ENCODE measurements at places on chromosomes 7 and 10.
A peak's percentile ranks its signal among the peaks of the same experiment; 100 is the strongest.

- DNase-seq = peak; percentile 66
Observed at GRCh38 chr7:132485600-132486273, 90.5 kb downstream of the PLXNA4 start.

GRCh38 chr10:49005270-49005669, 65.6 kb upstream of the LRRC18 start:
- no peak for DNase-seq

- DNase-seq = no peak
Observed at GRCh38 chr7:33941418-33941817, 36.1 kb downstream of the BMPER start.

- DNase-seq = peak; percentile 58
Observed at GRCh38 chr10:131901181-131901829, 497 bp downstream of the PPP2R2D start.

- no peak for DNase-seq
Observed at GRCh38 chr10:44827431-44828006, 83.6 kb upstream of the TMEM72 start.

GRCh38 chr7:8303904-8304528, 42.0 kb upstream of the ICA1 start:
- no peak for DNase-seq

DNA sequence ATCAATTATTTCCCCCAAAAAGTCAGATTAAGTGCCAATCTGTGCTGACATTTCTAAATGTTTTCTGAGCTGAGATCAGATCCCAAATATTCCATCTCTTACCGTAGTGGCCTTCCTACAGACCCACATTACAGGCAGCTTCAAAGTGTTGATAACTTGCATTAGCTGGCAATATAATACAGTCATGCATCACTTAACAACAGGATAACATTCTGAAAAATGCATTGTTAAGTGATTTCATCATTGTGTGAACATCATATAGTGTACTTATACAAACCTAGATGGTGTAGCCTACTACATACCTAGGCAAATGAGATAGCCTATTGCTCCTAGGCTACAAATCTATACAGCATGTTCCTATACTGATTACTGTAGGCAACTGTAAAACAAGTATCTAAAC, 22.4 kb downstream of the SLC25A13 start:
- no peak for DNase-seq

- DNase-seq = peak; percentile 85
Observed at GRCh38 chr10:110226926-110227641, 19.7 kb downstream of the MXI1 start.

DNA sequence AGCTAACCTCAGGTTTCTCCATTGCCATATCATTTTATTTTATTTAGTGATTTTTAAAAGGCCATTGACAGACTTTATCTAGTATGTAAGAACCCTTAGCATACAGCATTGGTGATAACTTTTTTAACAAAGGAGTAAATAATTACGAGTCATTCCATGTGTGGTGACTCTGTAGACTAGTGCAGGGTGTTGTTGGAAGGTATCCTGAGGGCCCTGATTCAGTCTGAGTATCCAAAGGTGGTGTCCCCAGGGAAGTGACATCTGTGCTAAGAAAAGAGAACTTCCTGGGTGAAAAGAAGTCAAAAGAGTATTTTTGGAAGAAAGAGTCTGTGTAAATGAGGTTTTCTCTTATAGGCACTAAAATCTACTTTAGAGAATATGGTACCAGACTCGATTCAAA, 308.4 kb downstream of the C7orf25 start:
- no peak for DNase-seq

DNA sequence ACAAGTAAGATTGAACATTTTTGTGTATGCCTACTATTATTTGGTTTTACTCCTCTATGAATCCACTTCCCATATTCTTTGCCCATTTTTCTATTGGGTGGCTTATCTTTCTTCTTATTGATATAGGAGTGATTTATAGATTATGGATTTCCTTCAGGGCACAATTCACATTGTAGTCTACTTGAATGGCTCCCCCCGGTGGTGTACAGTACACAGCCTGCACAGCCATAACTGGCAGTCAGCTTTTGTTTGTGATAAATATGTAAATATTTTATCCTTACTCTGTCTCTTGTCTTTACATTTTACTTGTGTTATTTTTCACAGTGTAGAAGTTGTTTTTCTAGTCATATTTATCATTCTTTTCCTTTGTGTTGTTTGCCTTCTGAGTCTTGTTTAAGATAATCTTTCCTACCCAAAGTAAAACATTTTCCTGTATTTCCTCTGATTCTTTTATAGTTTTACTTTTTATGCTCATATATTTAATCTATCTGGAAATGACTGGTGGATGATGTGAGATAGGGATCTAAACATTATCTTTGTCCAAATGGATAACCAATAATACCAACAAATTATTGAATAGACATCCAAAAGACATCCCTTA, 23.9 kb upstream of the CALD1 start:
- peak; percentile 22 for DNase-seq

GRCh38 chr10:80202934-80203834, 2.2 kb downstream of the ANXA11 start:
- DNase-seq = peak; percentile 79

DNA sequence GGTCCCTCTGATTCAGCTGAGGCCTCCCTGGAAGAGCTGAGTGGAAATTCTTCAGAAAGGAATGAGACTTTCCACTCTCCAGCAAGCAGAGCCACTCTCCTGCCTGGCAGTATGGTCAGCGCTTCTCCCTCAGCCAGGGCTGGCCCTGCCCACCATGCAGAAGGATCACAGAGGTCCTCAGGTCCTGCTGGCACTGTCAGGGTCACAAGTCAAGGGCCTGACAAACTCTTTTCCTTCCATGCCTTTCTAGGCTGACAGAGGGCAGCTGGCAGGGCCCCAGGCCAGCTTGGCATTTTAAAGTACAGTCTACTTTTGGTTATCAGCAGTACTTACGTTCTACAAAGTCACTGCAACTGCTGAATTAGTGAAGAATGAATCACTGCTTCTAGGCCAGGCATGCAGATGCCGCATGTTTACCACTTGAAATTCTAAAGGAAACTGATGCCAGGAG, 119.3 kb upstream of the FRMD4A start:
- DNase-seq = no peak

DNA sequence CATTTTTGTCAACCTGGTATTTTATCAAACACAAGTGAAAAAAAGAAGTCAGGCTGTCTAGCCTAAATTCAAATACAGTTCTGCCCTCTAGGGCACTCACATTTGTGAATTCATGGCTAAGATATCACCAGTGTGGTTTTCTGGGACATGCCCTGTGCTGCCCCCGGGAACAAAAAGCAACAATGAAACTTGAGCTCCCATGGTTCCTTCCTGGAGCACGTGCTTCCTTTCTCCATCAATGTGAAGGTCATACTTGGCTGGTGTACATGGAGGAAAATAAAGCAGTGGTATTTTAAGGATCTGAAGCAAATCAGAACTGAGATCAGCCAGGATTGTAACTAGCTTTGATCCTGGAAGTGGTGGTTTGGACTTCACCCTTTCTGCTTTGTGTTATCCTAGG, 128.9 kb upstream of the FRMD4A start:
- no peak for DNase-seq

- DNase-seq = no peak
Observed at GRCh38 chr7:34662058-34662708, 4.2 kb downstream of the NPSR1 start.

GRCh38 chr7:117790251-117790650, 83.0 kb downstream of the CTTNBP2 start:
- DNase-seq = no peak

- no peak for DNase-seq
Observed at GRCh38 chr10:69385454-69386350, 31.0 kb downstream of the TACR2 start.

GRCh38 chr7:13910805-13911551, 78.5 kb downstream of the ETV1 start:
- peak; percentile 12 for DNase-seq

GRCh38 chr10:109853921-109854320, 69.4 kb downstream of the XPNPEP1 start:
- no peak for DNase-seq

DNA sequence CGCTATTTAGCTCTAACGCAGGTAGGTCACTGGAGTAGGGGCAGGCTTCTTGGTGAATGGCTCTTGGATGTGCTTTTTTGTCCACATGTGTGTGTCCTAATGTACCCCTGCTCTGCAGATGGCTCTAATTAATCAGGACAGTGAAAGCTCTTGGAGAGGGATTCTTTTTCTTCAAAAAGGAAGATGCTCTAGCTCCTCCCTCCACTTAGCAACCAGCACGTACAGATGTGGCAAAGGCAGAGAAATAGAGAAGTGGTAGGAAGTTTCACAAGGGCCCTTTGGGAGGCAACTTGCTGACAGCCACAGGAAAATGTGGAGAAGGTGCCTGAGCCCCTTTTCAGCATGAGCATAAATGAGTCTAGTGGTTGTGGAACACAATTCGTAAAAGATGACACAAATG, 221.7 kb downstream of the PLXNA4 start:
- no peak for DNase-seq

DNA sequence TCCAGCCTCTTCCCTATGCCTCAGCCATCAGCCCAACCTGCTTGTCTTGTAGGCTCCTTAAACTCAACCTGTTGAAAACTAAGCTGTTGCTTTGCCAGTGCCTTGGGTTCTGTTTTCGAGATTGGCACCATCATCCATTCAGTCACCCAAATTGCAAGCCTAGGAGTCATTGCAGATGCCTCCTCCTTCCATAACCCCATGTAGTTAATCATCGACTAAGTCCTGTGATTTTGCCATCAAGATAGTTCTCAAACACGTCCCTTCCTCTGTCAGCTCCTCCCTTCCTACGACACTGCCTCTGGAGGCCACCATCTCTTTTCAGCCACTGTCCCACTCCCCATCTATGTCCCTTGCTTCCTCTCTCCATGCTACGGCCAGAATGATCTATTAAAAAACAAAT, 168.1 kb downstream of the RAB11FIP2 start:
- DNase-seq = no peak

DNA sequence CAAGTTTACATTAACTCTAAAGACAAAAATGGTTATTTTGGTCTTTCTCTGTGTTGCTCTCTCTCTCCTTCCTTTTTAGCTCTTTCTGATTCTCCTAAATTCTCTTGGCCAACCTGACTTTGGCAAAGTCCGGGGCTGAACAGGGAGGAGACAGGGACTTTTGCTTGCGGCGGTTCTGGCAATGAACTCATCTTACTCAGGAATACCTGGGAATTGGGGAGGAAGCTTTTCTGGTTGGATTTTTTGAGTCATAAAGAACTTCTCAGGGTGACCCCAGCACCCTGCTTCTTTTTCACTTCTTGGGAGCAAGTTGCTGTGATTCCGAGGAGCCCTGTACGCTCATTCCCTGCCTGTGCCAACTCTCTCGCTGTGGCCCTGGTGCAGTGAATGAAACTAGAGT, 16.0 kb downstream of the GATA3 start:
- DNase-seq = no peak

GRCh38 chr7:41940760-41941343, 238.0 kb upstream of the INHBA start:
- peak; percentile 56 for DNase-seq

DNA sequence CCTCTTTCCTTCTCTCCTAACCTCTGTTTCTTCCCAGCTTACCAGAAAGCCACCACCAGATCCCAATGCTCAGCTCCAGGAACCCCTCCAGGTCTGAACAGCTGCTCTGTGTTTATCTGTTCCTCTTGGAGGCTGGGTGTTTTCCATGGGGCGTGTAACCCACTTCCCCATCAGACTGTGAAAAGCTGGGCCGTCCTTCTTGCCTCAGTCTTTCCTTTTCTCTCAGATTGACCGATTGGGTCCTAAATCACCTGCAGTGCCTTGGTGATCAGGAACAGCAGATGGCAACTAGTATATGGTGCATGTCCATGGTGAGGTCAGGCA, 4.8 kb downstream of the SH3PXD2A start:
- DNase-seq = no peak

DNA sequence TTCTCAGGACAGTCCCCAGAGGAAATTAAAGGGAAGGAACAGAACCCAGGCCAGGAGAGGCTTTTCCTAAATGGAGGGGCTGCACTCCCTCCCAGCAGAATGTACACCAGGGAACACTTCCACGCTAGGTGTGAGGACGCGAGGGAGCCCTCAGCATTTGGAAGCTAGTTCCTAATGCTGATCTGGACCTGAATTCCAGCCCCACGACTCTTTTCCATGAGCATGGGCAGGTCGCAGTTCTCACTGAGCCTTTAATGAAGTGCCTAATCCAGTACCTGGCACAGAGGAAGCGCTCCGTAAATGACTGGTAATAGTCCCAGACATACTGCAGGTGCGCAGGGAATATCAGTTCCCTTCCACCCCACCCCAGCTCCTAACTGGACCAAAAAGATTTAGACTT, 1.1 kb downstream of the ALOX5 start:
- DNase-seq = no peak

DNA sequence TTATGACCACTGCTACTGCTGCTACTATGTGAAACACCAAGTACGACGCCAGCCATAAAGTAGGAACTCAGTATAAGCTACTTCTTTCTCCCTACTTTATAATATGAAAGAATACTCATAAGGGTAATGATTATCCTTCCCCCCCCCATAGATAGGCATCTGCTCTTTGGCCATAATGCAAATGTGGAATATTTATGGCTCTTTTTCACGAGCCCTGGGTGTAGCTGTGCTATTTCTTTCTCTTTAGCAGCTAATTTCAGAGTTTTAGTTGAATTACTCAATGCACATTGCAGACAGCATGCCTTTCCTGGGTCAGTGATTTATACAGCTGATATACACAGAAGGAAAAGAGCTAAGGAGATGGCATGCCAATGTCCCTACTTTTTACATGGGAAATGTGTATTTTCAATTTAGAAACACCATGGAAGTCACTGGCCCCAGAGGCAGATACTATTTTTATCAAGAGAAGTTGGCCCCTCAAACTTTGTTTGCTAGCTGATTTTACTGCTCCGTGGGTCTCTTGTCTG, 234.1 kb upstream of the KIAA1217 start:
- DNase-seq = no peak

DNA sequence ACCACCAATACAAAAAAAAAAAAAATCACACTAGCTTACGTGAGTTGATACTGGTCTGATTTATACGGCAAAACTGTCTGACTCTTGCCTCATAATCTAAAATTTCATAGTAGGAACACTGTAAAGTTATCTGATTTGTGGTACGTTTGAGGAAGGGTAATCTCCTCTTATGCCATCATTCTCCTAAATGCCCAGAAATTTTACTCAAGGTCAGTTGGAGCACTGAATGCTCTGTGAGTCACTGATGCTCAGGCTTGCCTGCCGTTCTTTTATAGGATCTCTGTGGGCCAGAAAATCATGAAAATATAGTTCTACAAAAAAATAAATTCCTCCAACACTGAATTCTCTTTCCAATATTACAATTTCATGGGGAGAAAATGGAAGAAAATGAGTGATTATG, 135.7 kb downstream of the PDE1C start:
- no peak for DNase-seq
